ENCODE measurements at places on chromosomes 3 and 15.

DNA sequence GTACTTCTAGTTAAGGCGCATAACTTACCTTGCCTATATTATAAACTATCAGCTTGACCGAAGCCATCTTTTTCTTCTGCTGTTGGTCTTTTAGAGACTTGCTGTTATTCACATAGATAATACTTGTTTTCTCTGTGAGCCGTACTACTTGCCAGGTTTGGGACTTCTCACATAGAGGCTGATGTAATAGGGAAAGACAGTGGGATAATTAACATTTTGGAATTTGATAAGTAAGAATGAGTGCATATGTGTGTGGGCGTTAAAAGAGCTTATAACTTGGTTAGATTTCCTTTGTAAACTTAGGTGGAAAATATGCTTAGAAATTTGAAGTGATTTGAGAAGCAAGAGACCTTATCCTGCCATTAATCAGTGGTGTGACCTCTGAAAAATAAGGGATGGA lies 47.8 kb downstream of the FNDC3B start:
- no peak for DNase-seq

DNA sequence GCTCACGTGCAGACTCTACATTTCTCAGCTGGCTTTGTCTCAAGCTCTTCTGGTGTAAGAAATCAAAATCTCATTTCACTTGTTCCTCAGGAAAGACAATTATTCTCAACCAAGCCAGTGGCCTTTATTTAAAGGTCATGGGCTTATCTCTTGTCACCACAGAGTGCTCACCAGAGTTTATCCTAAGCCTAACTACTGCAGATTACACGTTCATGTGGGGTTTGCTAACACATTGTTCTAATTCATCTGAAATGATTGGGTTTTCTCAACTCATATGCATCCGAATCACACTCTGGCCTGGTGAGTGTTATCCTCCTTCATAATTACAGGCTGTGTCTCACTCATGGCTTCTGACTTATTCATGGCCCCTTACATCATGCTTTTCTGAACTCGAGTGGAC lies 83.3 kb upstream of the TSC22D2 start:
- no peak for DNase-seq

DNA sequence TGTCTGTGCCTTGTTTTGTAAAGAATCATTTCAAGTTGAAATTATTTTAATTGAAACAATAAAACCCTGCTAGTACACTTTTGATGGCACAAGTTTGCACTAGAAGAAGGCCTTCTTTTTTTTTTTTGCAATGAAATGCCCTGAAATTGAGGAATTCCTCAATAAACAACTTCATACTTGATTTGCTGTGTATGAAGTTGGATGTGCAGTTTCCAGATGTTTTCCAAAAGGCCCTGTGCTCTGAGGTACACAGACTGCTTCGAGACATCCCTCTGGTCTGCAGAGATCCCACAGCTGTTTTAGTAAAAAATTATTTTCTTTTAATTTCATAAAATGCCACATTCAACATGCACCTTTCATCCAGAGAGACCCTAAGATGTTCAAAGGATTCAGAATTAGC lies 48.9 kb downstream of the HES1 start:
- no peak for DNase-seq

- no peak for DNase-seq
Observed at GRCh38 chr3:27559381-27559780, 75.2 kb upstream of the SLC4A7 start.

DNA sequence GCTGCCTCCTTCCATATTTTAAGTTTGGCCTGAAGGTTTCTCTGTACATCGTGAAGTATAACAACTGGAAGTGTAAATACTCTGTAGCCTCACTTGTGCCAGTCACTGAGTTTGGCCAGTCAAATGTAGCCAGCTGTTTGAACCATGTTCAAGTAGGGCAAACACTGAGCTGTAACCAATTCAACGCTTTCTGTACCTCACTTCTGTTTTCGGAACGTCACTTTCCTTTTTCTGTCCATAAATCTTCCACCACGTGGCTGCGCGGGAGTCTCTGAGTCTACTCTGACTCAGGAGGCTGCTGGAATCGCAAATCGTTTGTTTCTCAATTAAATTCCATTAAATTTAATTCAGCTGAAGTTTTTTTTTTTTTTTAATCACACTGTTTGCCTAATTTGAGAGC lies 88.8 kb upstream of the RARB start:
- DNase-seq: peak; percentile 5

DNA sequence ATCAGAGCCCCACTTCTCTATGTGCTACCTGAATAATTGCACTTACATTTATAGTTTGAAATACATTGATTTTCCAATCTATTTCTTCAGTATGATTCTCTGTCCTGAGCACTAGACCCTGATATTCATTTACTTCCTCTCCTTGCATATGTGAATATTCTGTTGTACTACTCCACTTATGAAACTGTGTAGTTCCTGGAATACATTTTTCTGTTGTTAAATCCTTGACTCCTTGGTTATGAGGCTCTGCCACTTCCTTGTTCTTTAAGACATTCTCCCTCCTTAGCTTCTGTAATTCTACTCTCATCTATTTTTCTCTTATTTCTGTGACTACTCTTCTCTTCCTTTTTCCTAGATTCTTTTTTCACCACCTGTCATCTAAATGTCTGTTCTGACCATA lies 12.9 kb upstream of the MGA start:
- no peak for DNase-seq

GRCh38 chr15:34442891-34443290 lies 5.3 kb upstream of the GOLGA8A start:
- DNase-seq: no peak

DNA sequence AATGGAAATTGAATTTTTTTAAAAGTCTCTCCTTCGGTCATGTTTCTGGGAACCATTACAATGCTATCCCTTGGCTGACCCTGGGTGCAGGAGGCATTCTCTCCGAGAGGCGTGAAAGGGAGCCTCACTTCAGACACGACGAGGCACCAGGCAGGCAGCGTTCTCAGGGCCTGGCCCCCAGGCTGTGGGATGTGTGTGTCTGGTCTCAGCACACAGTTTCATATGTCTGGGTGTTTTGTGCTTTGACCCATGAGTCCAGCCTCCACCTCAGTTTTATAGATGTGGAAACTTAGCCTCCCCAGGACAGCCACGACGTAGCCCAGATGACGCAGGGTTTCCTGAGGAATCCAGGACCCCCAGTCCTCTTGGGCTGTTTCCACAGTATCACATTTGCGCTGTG lies 34.0 kb downstream of the FGD5 start:
- DNase-seq: no peak

GRCh38 chr3:120650311-120650710 lies 31.7 kb downstream of the HGD start:
- DNase-seq: no peak

- DNase-seq: no peak
Observed at GRCh38 chr3:33023176-33024136, 72.0 kb downstream of the CCR4 start.

- DNase-seq: peak; percentile 94
Observed at GRCh38 chr15:41490355-41490754, 3.3 kb upstream of the ITPKA start.

- DNase-seq: no peak
Observed at GRCh38 chr3:126936853-126937425, 46.0 kb upstream of the PLXNA1 start.

GRCh38 chr15:75687486-75688277 lies 25.0 kb downstream of the CSPG4 start:
- no peak for DNase-seq

DNA sequence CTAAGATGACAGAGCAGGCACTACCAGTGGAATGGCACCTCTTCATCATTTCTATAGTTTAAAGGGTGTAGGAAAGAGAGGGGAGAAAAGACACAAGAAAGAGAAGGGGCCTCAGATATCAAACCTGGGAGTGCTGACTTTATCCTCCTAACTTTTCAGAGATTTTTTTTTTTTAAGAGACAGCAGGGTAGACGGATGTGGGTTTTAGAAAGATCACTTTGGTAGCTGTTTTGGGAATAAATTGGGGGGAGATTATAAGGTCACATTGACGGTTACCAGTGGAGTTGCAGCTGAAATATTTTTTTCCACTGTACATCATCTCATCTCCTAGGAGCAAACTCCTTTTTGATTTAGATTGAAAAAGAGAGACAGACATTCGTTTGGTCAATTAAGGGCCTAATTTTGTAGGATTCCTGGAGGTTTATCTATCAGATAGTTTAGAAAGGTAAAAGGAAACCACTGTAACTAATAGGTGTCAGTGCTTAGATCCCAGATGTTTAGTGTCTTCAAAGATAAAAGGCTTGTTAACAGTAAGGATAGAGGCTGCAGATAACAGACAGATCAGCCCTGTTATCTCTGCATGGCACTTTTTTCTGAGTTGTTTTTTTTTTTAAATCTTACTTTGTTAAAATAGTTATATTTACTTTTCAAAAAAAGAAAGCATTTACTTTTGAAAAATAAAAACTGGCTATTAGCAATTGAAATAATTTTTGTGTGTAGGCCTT lies 1057.0 kb downstream of the IGSF11 start:
- DNase-seq: no peak
